ENCODE measurements at places on chromosomes 3 and 15.

- DNase-seq = no peak
- H3K27ac ChIP-seq = no peak overlapping the region
- H3K4me3 ChIP-seq = no peak overlapping the region
- H3K4me1 ChIP-seq = peaks cover 27% of the 10 kb centered on the region
- no peaks in the 10 kb centered on the region for H3K27me3 ChIP-seq
Measured at GRCh38 chr15:75025107-75025506, 1.7 kb downstream of the PPCDC start.

DNA sequence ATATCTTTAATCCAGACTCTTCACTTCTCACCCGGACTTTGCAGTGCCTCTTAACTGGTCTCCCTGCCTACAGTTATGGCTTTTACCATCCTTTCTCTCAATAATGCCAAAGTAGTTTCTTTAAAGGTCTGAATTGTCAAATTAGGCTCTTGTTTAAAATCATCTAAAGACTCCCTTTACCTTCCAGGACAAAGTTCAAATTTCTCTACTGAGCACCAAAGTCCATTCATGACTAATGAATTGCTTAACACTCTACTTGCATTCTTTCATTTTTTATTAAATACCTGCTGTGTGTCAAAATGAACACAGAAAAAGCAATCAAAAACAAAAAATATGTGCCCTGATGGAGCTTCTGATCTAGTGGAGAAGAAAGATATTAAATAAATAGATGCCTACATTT, 472.4 kb upstream of the UBE2E2 start:
- no peaks in the 10 kb centered on the region for H3K36me3 ChIP-seq
- DNase-seq = no peak
- no peak overlapping the region for H3K4me3 ChIP-seq
- H3K4me1 ChIP-seq = no peaks in the 10 kb centered on the region
- H3K27me3 ChIP-seq = no peaks in the 10 kb centered on the region
- no peak overlapping the region for H3K27ac ChIP-seq

DNA sequence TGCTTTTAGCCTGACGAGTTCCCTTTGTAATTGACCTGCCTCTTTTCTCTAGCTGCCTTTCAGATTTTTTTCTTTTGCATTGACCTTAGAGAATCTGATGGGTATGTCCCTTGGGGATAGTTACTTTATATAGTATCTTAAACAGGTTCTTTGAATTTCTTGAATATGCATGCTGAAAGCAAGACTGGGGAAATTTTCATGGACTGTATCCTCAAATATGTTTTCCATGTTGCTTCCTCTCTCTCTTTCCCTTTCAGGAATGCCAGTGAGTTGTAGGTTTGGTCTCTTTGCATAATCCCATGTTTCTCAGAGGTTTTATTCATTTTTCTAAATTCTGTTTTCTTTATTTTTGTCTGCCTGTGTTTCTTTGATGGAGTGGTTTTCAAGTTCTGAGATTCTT, 81.8 kb upstream of the CPNE4 start:
- H3K27me3 ChIP-seq = no peaks in the 10 kb centered on the region
- no peaks in the 10 kb centered on the region for H3K36me3 ChIP-seq
- H3K4me3 ChIP-seq = no peak overlapping the region
- no peak for DNase-seq
- H3K4me1 ChIP-seq = no peaks in the 10 kb centered on the region

DNA sequence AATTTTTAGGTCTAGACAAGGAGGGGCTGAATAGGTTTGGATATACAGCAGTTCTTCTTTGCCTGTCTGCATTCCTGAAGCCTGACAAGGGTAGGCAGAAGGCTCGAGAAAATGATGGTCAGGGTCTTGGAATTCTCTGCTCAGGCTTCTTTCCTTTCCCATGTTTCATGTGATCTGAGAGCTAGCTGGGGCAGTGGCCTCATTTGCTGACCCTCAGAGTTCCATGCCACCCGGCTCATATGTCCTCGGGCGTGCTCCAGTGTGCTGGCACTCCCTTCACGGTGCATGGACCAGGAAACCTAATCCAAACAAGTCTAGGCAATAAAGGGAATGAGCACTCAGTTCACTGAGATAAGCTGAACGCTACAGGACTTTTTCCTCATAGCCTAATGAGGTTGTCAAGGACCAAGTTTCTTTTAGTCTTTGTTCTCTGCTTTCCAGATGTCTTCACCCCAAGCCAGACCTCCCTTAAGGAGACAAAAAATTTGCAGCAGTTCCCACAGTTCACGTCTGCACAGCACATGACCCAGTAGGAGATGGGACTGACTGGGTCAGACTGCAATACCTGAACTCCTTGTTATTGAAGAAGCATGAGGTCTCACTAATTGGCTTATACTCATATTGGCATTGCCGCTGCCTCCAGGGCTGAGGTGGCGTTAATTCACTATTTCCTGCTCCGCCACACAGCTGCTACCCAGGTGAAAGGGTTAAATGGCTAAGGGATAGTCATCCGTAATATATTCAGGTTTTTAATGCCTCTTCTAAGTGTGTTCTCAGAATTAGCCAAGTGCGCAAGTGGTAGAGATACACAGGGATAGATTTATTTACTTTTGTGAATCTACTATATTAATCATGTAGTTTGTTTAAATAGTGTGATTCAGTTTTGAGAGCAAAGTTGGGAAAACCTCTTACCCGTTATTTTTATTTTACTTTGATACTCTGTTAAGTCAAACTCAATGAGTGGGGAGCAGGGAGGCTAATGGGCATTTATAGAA, 15.3 kb upstream of the RTP4 start:
- no peaks in the 10 kb centered on the region for H3K4me1 ChIP-seq
- no peak overlapping the region for H3K27ac ChIP-seq
- no peak for DNase-seq
